ENCODE measurements at places on chromosomes 7 and 10.
A peak's percentile ranks its signal among the peaks of the same experiment; 100 is the strongest.

DNA sequence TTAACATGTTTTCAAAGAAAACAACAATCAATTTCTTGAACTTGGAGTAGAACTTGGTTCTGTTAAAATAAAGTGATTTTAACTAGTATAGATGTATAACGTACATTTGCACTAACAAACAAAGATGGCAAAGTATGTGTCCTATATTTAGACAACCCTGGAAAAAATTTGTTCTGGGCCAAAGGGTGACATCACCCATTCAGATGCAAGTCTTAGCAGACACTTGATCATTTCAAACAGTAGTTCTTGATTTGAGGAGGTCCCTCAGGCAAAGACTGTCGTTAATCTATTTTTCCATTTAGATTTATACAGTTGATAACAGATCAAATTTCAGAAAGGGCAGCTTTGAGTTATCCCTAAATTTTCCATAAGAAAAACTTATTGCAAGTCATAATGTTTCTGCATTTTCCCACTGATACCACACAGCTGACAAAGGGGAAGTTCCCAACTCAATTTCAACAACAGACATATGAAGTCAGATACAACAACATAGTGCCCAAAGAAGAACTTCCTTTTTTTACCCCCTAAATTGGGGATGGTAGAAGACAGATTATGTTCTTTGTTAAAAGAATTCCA is 5.2 kb downstream of the NMT2 start:
- no peak for DNase-seq

- DNase-seq = no peak
Observed at GRCh38 chr7:17236171-17236570, 62.3 kb upstream of the AHR start.

DNA sequence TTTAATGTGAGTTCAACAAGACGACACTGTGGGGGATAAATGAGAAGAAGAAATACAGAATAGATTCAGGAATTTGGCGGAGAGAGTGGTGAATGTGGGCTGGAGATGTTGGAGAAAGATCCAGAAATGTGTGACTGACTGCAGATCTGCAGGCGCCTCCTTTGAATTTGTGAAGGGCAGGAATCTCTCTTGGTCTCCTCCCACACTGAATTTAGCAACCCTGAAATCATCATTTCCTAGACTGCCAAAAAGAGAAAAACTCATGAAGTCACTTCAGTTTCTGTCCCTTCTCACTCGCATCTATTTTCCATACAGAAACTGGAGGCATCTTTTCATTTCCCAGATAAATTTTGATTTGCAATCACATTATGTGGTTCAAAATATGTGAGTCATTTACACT is 128.7 kb downstream of the GNAI1 start:
- no peak for DNase-seq

GRCh38 chr7:64946772-64947171 is 43.7 kb downstream of the ZNF273 start:
- DNase-seq = peak; percentile 81

DNA sequence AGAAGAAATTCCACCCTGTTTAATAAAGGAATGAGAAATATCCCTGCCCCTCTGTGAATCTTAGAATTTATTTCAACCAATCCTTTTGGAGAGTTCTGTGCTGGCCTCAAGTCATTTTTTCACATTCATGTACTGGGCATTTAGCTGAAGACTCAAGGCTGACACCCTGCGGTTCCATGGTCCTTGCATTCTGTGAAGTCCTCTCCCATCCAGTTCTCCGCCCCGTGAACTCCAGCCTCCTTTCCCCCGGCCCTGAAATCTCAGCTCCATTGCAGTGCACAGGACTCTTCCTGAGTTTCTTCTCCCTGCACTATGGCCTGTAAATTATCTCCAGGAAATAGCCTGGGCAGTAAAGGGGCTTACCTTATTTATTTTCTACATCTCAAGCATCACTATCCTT is 183.0 kb upstream of the KCND2 start:
- DNase-seq = peak; percentile 26

DNA sequence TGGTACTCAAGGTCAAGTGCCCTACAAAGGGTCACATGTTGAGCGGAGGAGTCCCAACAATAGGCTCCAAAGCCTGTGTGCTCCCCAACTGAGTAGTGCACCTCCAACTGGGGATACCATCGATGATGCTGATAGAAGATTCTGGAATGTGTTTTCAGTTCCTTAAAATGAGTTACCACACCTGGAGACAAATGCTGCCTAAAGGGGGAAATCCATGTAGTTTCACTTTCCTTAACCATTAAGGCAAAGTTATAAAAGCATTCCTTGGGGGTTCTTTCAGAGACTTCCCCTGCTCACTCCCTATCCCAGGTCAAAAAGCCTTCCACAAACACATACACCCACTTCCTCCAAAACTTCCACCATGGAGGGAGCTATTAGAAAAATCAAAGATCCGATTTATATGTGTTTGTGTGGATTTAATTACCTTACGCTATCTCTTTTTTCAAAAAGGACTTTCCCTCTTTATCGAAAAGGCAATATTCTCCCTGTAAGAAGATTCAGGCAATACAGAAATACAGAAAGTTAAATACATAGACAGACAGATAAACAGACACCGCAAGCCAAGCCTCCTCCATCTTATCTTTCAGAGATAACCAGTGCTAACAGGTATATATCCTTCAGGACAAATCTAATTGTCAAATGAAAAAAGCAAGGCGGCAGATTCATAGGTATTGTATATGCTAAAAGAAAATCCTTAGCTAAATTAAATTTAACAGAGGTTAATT is 135.9 kb upstream of the ASAH2 start:
- DNase-seq = no peak

- no peak for DNase-seq
Observed at GRCh38 chr10:4569151-4569550, 256.9 kb upstream of the AKR1E2 start.

DNA sequence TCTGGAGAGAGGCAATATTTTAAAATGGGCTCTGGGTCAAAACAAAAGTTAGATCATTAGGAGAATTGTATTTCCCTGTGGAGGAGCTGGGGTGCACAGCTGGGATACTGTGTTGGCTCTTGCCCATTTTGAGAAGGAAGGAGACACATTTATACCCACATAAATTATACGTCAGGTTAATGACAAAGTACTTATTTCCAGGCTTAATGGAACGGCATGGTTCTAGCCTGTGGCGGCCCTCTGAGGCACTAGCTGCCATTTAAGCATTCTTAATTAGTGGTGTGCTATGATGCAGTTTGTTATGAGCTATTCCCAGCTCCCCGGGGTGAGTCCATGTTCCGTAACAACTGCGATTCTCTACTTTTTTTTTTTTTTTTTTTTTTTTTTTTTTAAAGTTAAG is 193.5 kb downstream of the SEC23IP start:
- DNase-seq = no peak

GRCh38 chr10:30188101-30188500 is 128.7 kb upstream of the JCAD start:
- DNase-seq = no peak

DNA sequence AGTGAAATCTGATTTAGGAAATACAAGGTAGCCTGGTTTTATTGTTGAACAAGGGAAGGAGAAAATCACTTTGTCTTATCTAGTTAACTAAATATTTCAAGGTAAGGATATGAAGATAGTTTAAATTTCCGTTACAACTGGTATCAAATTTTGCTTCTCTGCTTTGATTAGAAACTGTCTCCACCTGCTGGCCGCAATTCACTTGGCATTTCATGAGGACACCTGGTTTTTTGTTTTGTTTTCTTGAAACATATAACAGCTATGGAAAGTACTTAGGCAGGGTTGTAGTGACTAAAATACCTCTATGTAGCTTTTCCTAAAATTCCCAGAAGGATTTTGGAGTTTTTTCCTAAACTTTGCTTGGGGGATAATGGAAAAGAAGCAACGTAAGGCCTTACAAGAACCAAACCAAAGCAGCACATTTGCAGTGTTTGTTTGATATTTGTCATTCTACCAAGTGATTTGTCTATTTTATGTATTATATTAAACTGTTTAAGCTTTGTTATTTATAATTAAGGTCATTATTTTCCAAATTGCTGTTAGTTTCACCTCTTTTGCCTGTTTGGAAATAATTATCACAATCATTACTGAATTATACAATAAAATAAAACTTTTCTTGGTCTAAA is 73.6 kb downstream of the AHCYL2 start:
- peak; percentile 75 for DNase-seq

GRCh38 chr7:22672846-22673680 is 53.9 kb upstream of the IL6 start:
- DNase-seq = peak; percentile 96

DNA sequence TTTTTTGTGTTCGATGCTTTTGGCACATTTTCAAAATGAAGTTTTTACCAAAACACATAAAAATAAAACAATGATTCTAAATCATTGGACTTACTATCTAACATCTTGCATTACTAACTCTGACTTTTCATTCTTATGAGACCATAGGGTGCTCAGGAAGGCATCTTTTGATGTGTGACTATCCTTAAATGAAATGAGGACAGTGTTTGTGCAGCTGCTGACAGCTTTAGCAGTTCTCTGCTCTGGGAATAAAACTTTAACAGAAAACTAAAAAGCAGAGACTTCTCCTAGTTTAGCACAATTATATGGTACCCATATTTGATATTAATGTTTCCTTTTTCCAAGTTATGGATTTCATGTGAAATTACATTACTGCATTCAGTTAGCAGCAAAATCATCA is 471.6 kb downstream of the ARL4A start:
- peak; percentile 42 for DNase-seq

DNA sequence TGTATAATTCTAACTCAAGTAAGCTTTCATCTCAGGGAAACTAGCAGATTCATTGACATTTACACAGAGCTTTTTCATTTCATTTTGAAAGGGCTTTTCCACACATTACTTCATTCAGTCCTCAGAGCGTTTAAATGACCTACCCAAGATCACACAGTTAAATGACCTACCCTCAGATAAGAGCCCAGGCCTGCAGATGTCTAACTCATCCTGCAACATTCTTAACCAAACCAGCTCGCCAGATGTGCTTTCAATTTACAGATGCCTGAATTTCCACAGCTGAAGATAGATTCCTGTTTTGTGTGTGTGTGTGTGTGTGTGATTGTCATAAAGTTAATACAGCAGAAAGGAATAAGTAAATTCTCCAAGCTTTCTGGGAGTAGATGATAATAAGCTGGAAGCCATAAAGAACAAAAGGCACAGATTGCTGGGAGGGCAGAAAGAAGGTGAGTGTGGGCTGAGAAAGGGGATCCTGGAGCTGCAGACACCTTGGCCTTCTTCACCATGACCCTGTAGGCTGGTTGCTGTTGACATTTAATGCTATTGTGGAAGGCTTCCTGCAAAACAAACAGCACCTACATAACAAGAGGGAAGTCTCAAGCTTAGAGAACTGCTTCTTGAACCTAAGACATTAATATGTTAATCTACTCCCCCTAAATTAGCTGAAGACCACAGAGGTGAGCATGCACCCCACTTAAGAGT is 489.7 kb upstream of the CELF2 start:
- DNase-seq = no peak

DNA sequence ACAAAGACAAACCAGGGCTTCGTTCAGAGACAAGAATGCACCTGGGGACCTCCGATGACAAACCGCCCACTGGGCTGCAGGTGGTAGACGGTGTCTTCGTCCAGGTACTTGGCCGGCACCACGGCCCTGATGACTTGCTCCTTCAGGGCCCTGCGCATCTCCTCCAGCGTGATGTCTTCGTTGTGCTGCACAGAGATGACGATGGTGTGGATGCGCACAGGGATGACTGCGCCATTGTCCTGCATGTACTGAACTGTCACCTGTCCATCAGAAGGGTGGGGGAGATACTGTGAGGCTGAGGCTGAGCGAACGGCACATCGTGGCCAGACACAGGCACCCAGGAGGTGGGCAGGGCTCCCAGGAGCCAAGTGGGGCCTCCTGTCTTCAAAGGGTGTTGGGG is 13.1 kb downstream of the MAT1A start:
- no peak for DNase-seq

DNA sequence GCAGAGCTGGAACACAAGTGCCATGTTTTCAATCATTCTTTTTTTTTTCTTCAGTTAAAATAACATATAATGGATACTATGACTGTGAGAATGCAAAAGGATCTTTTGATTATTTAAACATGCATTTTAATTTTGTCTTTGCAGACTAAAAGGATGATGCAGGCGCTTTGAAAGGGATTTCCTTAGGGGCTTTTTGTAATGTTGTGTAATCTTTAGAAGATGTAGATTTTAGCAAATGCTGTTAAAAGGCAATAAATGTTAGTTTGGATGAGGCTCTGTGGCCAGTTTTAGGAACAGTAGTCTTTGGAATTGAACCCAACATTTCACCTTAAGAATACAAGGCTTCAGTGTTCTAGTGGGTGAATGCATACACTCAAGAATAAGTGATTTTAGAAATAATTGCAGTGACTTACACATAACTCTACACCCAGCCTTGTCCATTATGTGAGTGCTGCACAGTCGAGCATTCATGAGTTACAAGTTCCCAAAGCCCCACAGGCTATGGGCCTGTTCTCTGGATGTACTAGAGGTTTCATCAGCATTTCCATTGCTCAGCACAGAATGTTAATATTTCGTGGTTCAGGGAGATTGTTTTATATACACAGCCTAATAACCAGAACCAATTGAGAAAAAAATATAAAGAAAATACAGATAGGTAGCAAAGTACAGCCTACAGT is 11.6 kb downstream of the PAPSS2 start:
- DNase-seq = no peak

GRCh38 chr10:63064706-63065105 is 68.4 kb upstream of the NRBF2 start:
- no peak for DNase-seq

- DNase-seq = no peak
Observed at GRCh38 chr7:29843093-29843492, 36.8 kb downstream of the WIPF3 start.

DNA sequence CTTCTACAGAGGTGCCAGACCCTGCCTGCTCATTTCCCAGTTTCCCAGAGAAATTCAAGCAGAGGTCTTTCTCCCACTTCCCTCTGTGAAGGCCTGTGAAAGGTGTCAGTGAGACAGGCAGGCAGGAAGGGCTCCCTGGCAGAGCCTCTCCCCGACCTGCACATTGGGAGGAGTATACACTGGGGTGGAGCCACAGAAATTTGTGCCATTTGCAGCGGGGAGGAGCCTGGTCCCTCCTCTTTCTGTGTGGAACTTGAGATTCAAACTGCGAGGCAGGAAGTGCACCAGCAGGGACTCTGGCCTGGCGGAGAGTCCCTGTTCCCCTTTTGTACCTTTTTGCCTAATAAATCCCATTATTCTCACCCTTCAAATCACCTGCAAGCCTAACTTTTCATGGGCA is 54.6 kb upstream of the OPN4 start:
- peak; percentile 22 for DNase-seq

DNA sequence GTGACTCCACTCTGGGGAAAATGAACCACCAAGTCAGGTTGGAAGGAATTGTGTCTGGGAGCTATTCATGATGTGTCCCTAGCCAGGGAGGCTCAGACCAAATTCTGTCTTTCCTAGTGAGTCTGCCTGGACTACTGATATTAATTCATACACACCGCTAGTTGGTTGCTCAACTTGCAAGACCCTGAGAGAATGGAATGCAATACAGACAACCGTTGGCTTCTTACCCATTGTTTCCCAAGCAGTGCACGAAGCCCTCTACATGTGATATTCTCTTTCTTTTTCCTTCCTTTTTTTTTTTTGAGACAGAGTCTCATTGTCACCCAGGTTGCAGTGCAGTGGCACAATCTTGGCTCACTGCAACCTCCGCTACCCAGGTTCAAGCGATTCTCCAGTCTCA is 19.4 kb upstream of the SRGN start:
- DNase-seq = no peak

All from DMS53 (cell line).